Karpas-422 (cell line): ENCODE measurements at places on chromosomes 1 and 21.

- no peak for DNase-seq
Measured at GRCh38 chr21:30947141-30947540, 65.8 kb upstream of the KRTAP11-1 start.

DNA sequence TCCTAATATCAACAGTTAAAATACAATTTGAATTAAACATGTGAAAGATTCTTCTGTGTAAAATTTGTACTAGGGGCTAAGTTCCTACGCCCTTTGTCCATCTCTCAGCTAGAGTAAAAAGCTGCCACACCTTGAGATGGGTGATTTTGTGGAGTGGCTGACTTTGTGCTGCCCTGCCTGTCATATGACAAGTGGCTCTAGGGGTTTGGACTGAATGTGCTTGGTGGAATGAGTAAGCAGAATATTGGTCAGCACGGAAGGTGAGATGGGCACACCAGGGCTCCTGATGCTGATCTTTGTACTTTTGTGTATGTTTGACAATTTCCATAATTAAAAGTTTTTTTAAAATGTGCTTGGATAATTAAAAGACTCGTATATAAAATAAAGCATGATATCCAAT lies 133.6 kb upstream of the SLC45A1 start:
- DNase-seq, result no peak

DNA sequence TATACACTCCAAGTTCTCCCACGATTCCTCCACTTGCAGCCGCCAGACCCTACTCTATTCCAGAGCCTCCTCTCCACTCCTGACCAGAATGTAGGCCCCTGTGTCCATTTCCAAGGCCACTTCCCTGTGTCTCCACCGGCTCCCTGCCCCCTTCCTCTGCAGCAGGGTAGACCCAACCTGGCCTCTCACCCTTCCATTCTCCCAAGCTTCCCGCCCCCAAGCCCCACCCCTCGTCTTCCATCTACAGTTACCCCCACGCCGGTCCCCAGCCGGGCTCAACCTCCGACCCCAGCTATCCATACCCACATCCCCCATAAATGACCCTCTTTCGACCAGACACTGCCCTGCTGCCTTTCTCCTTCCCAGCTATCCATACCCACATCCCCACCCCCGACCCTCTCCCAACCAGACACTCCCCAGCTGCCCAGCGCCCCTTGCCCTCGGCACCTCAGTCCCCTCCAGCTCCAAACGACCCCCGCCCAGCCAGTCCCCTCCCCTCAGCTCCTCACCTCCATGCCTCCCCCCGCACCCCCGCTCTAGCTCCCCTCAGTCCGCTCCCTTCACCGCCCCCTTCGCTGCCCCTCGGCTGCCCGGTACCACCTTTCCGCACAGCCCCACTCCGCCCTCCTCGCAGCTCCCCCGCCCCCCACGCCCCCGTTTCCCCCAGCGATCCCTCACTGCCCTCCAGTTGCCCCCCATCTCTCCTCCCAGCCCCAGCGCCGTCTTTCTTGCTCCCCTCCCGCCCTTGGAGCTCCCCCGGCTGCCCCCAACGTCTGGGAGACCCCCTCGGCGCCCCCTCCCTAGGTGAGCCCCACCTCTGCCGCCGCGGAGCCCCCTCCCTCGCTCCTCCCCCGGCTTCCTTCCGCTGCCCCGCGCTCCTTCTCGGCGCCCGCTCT lies 670 bp downstream of the RAB3B start:
- no peak for DNase-seq

DNA sequence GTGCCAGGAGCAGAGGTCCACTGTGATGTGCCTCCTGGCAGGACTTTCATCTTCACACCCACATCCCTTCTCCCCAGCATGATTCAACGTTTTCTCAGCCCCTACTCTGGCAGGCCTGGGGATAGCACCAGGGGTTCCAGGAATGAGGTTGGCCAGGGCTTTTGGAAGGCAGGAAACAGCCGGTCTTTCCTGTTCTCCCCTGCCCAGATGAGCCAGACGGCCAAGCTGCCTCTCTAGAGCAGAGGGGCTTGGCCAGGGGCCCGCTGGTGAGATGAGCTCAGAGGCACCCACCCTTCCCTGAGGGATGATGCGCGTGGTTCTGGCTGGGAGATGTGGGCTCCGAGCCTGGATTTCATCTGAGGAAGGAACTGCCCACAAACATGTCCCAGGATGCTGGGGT lies 4.3 kb upstream of the MFAP2 start:
- DNase-seq, result no peak

- no peak for DNase-seq
Measured at GRCh38 chr1:61482170-61482734, 242.7 kb downstream of the TM2D1 start.
